Activated CD4-positive, alpha-beta T cell treated with anti-CD3 and anti-CD28 coated beads for 48 hours (primary cell): ENCODE measurements at places on chromosomes 2 and 18.

DNA sequence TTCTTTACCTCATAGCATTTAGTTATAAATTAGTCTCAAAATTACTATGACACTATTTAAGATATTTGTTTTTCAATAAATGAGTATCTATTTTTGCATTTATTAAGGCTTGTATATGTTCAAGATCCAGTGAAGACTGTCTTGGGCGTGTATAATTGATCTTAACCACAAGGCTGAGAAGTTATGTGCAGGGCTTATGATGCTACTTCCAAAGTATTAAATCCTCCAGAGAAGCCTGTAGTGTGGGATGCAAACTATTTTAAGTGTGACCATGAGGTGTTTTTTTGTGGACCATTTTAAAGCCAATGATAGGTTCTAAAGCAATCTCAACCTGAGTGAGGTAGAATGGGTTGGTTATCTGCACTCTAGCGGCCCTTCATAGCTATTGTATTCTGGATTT, 219.9 kb downstream of the ZNF407 start:
- DNase-seq = no peak

DNA sequence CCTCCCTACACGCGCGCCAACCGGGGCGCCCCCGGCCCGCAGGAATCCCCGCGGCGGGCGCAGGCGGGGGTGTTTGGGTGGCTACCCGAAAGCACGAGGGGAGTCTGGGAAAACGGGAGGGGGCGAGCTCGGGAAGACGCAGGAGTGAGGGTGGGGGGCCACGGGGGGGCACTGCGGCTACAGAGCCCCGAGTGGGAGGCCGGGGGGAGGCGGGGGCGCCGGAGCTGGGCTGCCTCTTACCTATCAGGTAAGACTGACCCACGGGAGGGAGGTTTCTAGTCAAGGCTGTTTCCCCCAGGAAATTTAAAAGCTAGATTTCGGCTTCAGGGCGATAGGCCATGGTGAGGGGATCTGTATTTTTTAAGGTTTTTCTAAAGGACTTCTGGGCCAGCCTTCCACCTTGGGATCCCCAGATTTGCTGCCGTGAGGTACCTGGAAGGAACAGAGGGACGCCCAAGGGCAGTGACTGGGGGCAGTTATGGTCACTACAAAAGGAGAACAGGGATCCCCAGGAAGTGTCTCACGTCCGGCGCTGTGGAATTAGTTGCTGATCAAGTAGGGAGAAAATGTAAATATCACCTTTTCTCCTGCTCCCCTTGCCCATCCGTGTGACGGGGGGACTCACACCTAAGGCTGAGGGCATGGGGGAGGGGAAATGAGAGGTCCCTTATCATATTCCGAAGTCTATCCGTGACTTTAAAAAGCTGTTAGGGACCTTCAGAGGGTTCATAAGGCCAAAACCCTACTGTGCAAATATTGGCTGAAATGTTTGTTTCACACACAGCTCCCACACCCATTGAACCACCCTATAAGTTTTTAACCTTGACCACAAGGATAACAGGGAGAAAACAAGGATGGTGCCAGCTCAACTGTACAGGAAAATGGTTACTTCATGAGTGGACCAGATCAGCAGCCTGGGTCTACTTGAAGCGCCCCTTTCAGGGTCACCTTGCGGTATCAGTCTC, 638 bp upstream of the IRS1 start:
- no peak for DNase-seq

GRCh38 chr2:124437811-124438210, 412.7 kb downstream of the CNTNAP5 start:
- no peak for DNase-seq

- DNase-seq = no peak
These were observed 89.2 kb upstream of the MYO3B start for GRCh38 chr2:170088776-170089175.

GRCh38 chr18:8357320-8357719, 251.9 kb upstream of the RAB12 start:
- DNase-seq = no peak

DNA sequence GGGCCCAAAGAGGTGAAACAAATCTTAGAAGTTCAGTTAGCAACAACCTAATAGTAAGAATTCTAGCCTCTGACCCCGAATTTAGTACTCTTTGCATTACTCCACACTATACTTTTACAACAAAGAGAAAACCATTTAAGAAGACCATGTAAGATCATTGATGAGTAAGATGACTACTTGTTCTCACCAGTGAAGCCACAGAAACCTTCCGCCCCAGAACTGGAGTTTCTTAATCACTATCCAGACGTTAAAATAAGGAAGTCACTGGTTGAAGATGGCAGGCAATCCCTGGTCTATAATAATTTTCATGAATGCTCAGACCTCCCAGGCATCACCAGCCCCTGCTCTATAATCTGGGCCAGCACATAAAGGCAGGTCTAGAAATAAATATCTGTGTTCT, 95.0 kb downstream of the TMEM163 start:
- peak; percentile 62 for DNase-seq

DNA sequence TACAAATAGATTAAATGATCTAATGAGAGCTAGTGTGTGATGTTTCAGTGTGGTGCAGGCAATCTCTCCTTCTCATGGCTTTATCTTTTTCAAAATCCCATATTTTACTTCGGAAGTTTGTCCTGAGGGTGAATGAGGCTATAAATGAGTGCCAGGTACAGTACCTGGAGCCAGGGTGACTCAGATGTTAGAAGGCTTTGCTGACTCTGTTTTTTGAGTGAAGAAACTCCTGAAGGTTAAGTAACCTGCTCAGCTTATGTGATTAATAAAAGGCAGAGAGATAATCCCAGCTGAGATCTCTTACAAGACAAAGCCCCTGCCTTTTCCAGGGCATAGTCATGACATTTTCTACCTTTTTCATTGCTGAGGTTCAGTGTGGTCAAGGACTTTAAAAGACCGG, 52.6 kb downstream of the MGAT5 start:
- DNase-seq = no peak

DNA sequence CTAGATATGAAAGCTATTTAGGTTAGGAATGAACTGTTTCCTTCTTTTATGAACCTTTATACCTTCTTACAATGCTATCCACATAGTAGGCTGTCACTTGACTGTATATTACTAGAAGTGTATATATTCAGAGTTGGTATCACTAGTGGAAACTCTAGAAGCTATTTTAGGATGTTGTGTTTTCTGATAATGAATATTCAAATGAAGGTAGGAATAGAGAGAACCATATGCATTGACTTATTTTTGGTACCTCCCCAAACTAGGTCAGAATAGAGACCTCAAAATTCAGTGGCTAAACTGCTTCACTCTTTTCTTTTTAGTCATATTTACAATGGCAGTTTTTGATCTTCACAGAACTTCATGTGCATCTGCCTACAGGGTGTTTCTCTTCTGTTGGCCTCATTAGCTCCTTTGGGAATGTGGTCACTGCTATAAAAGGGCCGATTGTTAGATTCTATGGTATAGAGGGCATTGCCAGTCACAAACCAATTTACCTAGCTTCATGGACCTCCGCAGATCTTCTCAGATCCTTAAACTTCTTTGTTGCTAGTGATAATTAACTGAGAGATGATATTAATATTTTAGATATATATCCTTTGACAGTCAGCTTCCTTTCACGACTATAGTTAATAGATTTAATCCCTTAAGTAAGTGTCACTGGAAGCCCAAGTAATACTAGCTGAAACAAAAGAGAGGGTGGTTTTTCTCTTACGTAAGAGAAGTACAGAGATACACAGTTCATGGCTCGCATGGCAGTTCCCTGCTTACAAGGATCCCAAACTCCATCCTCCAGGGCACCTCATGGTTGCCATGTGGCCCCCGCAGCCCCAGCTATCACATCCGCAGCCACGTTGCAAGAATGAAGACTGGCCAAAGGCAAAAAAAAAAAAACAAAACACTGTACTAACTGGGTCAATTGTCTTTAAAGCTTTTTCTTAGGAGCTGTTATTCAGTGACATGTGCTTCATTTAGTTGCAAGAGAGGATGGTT, 61.0 kb downstream of the TSPYL6 start:
- no peak for DNase-seq

GRCh38 chr18:21406116-21406515, 164.1 kb downstream of the GREB1L start:
- no peak for DNase-seq

DNA sequence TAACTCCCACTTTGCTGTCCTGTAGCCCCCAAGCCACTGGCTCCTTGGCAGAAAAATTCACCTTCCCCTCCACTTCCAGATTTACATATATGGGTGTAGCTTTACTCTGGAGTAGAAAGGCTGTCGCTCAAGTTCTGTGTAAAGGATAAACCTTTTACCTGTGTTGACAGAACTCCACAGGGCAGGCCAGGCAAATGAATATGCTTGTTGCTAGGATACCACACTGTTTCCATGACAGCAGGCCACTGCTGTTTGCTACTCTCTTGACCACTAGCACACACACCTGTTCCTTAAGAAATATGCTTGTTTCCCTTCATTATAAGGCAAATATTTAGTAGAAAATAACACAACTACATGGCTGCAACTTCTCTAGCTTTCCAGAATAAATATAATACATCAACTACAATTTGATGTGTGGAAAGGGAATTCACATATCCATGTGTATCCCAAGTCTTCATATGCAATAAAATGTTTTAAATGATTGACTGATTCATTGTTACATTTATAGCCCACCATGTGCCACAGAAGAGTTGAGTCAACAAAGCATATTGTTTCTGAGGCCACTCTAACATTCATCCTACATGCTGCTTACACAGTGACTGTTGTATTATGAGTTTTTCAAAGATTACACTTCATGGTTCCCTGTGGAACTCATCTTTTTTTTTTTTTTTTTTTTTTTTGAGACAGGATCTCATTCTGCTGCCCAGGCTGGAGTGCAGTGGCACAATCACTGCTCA, 56.2 kb upstream of the ROCK1 start:
- no peak for DNase-seq

- DNase-seq = no peak
These were observed 101.2 kb downstream of the UBR3 start for GRCh38 chr2:169928463-169928864.

DNA sequence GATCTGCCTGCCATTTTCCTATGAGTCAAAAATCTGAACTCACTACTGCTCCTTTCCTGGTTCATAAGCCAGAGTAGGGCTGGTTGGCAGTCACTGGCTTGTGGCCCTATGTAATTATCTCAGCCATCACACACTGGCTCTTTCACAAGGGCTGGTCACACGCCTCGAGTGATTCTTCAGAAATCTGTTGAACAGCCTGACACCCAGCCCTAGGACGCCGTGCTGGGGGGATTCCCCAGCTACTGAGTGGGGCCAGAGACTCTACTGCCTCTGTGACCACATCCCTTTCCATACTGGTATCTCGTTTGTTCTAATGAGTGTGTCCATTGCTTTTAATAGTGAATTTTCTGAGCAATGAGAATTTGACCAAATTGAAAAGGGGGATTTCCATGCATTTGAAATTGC, 45.8 kb upstream of the RBM44 start:
- peak; percentile 47 for DNase-seq

GRCh38 chr2:118627156-118627555, 220.3 kb downstream of the EN1 start:
- DNase-seq = no peak

- no peak for DNase-seq
These were observed 42.2 kb upstream of the DSC1 start for GRCh38 chr18:31204833-31205232.

GRCh38 chr18:29326214-29326613, 1149.3 kb upstream of the CDH2 start:
- no peak for DNase-seq

DNA sequence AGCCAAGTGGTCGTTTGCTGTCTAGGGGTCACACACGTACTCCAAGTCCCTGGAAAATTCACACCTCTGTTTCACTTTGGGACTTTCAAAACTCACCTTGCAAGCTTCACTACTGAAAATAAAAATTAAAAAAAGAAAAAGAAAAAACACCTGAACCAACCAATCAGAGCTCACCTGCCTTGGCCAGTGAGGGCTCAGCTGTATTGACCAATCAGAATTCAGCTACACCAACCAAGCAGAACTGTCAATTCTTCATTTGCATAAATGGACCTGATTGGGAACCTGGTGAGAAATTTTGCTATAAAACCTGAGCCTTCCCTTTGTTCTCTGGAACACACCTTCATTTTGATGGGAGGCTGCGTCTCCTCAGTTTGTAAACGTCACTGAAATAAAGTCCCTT, 176.4 kb downstream of the TTC32 start:
- no peak for DNase-seq

GRCh38 chr2:55003706-55004639, 46.3 kb downstream of the RTN4 start:
- no peak for DNase-seq

- no peak for DNase-seq
These were observed 45.0 kb upstream of the RMND5A start for GRCh38 chr2:86675104-86675503.

DNA sequence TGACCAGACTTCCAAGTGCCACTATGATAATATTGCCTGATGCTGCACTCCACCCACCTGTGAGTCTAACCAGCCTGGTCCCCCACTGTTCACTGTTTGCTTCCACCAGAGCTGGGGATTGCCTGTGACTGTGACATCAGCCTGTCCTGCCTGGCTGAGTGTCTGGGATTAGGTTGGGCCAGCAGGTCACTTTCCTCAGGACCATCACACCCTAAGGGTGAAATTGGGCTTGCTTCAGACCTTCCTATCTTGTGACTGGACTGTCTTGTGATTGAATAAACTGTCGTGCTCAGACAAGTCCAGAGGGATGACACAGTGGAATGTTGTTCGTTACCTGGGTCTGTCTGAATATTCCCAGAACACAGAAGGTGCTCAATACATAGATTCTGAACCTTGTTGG, 87.4 kb upstream of the HK2 start:
- DNase-seq = no peak
